D341Med (cell line): ENCODE measurements at places on chromosomes 4 and X.

GRCh38 chrX:1153940-1154339 lies 58.5 kb downstream of the CRLF2 start:
- no peak for DNase-seq

DNA sequence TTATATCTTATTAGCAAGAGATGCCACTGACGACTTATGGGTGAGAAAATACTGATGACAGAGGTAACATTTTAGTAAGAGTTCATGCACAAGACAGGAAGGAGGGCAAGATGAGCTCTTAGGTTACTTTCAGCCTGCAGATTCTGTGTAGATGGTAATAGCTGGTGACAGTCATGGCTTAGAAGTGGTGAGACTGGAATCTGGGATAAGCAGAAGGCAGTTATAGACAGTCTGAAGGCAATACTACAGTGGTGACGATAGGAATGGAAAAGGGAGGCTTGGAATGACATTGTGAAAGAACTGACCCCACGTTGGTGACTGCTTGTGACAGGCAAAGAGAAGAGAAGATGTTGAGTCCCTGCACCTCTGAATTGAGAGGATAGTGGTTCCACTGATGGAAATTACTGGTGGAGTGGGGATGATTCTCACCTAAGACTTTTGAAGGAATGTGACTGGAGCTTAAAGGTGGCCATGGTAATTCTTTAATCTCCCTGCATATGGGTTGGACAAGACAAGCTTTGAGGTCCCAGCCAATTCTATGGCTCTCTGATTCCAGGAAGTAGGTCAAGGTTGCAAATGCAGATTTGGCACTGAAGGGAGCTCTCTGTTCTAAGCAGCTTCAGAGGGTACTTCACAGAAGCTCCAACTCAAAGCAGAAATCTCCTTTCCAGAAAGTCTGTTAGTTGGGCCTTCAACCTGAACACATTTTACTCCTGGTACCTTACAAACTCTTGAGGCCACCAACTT lies 99.7 kb downstream of the RASL11B start:
- no peak for DNase-seq

GRCh38 chr4:34466411-34466810 lies 1777.9 kb downstream of the ARAP2 start:
- no peak for DNase-seq

DNA sequence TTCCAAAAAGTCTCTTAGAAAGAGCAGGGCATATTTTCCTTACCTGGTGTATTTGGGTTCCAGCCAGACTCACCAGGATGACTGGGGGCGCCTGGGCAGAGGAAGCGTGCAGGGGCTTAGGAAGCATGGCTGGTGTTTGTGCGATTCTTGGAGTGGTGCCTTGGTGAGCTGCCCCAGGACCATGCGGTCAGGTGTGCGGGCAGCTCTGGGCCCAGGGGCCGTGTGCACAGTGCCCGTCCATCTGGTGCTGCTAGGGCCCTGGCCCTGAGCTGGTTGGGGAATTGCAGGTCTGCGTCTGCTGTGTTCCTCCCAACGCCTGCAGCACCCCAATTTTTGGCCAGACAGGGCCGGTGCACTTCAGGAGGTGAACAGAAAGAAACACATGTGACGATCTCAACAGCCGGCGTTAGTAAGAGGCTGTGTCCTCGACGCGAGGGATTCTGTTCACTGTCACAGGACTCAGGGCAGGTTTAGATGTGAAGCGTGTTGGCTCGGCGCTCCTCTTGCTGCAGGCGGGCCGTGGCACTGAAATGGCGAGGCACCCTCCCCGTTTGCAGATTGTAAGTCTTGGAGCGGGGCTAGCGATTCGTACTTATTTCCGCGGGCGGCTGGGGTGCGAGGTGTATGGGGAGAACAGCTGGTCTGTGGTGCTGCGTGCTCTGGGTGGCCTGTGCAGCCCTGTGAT lies 15.2 kb downstream of the RGS12 start:
- no peak for DNase-seq

DNA sequence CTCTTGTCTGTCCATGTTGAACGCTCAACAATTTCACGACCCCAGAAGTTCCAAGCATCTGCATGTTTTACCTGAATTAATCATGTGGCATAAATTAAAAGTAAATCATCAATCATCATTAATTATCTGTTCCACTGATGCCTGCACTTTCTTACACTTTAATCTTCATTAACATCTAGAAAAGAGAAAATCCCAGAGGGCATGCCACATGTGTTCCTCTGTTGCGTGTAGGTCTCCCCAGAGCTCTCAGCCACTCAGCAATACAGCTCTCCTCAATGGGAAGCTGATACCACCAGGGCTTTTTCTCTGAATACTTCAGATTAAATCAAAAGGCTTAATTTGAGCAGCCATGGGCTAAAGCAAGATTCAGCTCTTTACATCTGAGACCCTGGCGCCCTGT lies 722.4 kb upstream of the TENM3 start:
- no peak for DNase-seq

GRCh38 chrX:42290608-42291007 lies 367.3 kb upstream of the CASK start:
- DNase-seq: peak; percentile 13

- no peak for DNase-seq
These were observed 210.7 kb downstream of the PPP3CA start for GRCh38 chr4:101136373-101137370.

- no peak for DNase-seq
These were observed 27.4 kb downstream of the PHKA2 start for GRCh38 chrX:18956303-18957032.

- no peak for DNase-seq
These were observed 117.0 kb downstream of the SPOCK3 start for GRCh38 chr4:167117273-167117672.

DNA sequence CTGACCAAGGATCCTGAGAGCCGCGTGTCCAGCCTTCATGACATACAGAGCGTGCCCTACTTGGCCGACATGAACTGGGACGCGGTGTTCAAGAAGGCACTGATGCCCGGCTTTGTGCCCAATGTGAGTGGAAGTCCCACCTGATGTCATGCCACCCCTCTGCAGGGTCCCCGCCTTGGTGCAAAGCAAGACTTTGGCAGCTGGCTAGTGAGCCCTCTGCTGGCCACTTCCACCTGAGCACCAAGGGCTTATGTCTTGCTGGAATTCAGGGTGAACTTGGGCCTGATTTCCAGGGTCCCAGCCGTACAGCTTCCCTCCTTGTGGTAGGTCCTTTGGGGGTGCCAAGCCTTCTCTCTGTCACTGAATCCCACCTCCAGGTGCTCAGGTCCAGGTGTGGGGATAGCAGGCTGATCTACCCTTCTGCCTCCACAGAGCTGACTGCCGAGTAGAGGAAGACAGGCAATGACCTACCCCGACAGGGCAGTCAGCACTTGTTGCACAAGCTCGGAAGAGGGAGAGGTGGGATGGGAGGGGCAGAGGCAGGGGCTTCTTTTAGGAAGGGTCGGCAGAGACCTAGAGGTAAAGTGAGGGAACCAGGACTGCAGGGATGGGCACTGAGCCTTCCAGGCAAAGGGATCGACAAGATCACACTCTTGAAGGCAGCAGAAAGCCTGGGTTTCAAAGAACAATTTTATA lies 248.1 kb downstream of the EVC2 start:
- no peak for DNase-seq

- no peak for DNase-seq
These were observed 69.9 kb downstream of the SEL1L3 start for GRCh38 chr4:25792876-25793275.

- no peak for DNase-seq
These were observed 73.6 kb downstream of the SNX25 start for GRCh38 chr4:185282968-185283367.

- DNase-seq: no peak
These were observed 240.8 kb upstream of the DDX53 start for GRCh38 chrX:22758807-22759481.

DNA sequence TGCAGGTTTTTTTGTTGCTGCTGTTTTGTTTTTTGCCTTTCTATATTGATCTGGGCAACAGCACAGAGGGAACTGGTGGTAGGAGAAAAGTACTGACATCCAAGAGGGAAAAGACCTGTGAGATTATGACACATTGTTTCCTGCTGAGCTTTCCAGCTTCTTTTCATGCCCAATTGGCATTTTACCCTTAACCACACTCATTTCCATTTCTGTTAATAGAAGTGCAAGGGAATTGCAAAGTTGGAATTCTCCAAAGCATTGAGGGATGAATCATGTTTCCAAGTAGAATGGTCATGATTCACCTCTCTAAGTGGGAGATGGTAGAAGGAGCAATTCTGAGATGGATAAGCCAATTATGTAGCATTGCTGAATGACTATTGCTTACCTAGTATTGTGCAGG lies 161.5 kb downstream of the PPARGC1A start:
- DNase-seq: no peak

GRCh38 chr4:88963817-88964216 lies 93.2 kb downstream of the FAM13A start:
- DNase-seq: no peak

- no peak for DNase-seq
These were observed 9.6 kb upstream of the PGRMC1 start for GRCh38 chrX:119226446-119226845.

DNA sequence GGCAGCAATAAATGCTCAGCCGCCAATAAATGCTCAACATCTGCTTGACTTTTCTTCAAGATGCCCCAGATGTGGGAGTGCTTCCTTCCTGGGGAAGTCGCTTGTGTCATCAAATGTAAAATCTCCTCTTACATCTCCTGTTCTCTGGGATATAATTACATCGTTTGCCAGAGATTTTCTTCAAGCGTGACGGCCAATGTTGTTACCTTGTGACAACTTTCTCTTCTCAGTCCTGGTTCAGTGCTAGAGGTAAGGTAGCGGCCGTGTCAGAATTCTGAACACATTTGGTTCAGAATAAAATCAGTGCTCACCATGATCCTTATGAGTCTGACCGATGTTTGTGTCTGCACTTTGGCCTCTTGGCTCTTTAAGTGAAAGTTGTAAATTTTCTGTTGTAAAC lies 102.5 kb downstream of the ASMT start:
- no peak for DNase-seq

GRCh38 chr4:124070688-124071484 lies 641.6 kb downstream of the ANKRD50 start:
- no peak for DNase-seq

- no peak for DNase-seq
These were observed 238.2 kb downstream of the C4orf33 start for GRCh38 chr4:129334136-129334535.

DNA sequence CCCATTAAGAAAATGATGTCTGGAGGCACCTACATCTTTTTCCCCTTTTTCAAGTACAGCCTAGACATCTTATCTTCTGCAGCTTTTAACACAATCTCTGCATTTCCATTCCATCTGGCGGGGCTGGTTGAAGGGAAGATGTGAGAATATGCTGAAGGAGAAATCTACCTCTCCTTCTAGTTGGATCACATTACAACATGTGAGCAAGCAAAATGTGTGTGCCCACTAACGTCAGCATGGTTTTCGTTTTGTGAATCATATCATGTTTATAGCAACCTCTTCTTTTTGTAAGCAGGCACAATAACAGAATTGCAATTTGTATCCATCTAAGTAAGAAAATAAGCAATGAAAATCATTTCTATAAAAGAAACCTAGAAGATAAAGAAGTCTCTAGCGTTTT lies 28.9 kb upstream of the MID1 start:
- no peak for DNase-seq

GRCh38 chr4:20288846-20289512 lies 37.3 kb downstream of the SLIT2 start:
- no peak for DNase-seq

DNA sequence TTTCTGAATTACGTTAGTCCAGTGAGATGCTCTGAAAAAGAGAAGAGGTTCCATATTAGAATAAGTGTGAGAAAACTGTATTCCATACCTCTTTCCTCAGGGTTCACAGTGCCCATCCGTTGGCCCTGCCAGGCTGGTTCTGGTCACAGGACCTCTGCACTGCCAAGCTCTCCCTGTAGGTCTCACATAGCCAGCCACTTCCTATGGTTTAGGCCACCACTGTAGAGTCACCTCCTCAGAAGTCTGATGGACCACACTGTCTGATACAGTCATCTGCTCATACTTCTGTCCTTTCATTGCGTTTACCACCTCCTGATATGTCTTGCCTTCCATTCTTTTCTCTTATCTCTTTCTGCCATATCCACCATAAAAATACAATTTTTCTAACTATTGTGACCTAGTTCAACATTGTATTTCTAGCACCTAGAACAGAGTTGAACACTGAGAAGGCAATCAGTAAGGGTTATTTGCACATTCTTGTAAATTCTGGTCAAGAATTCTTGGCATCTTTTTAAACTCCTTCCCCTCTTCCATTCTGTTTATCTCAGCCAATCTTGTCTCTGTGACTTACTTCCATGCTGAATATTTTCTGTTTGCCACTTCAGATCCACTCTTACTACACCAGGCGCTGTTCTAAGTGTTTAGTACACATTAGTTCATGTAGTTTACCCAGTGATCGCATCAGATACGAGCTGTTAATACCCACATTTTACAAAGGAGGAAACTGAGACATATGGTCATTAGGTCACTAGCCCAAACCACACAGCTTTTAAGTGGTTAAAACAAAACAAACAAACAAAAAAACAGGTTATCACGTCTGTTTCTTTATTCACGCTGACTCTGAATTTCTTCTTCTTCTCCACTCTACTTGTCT lies 125.6 kb downstream of the CBR4 start:
- no peak for DNase-seq

DNA sequence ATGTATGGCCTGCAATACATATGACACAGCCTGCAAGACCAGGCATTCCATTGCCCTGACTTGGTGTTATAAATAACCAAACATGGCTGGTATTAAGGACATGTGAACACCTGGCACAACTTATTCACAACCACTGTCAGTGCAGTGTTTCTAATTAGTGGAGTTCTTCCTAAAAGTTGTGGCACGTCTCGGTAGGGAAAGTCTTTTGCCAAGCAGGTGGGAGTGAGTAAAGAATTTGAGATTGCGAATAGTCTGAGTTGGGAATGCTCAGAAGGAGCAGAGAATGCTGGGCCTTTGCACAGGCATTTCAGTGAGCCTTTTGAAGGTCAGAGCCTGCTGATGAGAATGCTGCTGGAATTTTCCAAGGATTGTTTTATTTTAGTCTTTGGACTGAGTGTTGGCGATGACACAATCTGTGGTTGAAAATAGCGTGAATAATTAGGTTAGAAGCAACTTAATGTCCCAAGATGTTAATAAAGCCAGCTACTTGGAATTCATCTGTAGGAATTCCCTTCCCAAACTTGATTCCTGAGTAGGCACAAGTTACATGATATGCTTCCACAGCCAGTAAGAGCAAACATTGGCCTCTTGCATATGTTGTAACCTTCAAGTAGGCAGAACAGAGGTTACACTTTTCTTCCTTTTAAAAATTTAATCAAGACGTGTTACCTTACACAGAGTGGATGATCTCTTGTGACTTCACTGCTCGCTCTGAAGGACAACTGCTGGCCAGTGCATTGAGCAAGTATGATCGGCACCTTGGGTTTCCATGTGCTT lies 83.6 kb upstream of the PGRMC2 start:
- no peak for DNase-seq

DNA sequence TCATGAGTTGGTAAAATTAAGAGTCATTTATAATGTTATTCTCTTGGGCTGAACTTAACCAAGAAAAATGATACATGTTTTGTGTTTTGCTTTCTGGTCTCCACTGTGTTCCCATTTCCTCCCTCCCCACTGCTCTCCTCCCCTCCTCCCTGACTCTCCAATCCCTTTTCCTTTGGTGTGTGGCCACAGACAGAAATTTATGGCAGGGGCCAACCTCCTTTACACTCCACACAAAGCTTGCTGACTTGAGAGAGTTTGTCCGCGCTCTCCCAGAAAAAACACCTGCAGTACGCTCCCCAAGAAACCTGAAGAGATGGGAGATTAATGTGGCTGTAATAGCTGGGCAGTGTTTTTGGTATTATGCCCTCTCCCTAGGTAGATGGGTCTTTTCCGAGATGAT lies 88.9 kb downstream of the ALPK1 start:
- no peak for DNase-seq
